ENCODE measurements at places on chromosomes 1 and 21. TPM values are rescaled to one million over a fixed set of nuclear protein-coding genes. Genes with fewer than 3 reads are reported as not detected.

Gene RGSL1
- not detected for total RNA-seq

Gene FAM78B
- total RNA-seq: not detected

Gene GJB3
- 0.35 TPM for total RNA-seq

Gene PYCR2
- total RNA-seq: 40.5 TPM

Gene SUSD4
- total RNA-seq: not detected

Gene ESRRG
- 0.44 TPM for total RNA-seq

Gene PRRX1
- total RNA-seq: 0.93 TPM

Gene LRRC7
- total RNA-seq: not detected

Gene CHIA
- total RNA-seq: not detected

Gene HES5
- total RNA-seq: not detected

Gene FCGR3A
- not detected for total RNA-seq

All from glomerular endothelial cell (primary cell).